ENCODE measurements at places on chromosomes 3 and 15.

DNA sequence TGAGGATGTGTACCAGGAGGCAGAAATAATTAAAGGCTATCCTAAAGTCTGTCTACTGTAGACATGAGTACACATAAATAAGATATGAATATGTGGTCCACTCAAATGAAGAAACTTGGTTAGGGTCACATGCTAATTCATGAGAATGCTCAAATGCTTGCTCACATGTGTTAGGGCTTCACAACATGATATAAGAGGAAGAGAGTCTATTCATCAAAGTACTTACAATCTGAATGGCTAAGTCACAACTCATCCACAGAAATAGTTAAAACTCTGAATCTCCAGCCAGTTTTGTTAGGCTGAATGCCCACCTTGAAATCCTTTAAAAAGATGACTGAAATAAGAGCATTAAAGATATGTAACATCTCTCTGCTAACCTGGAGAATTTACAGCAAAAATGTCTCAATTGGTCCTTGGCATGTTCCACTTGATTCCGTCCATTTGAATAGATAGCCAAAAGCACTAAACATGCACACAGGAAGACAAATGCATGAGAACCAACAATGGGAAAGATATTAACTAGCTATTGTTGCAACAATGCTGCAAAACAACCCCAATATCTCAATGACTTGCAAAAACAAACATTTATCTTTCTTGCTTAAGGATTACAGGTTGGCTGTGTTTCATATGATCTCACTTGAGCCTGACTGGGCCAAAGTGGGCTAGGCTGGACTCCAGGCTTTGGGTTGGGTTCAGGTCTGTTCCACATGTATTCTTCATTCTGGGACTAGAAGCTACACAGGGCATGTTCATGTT lies 10.6 kb upstream of the TBC1D5 start:
- no peak for DNase-seq

DNA sequence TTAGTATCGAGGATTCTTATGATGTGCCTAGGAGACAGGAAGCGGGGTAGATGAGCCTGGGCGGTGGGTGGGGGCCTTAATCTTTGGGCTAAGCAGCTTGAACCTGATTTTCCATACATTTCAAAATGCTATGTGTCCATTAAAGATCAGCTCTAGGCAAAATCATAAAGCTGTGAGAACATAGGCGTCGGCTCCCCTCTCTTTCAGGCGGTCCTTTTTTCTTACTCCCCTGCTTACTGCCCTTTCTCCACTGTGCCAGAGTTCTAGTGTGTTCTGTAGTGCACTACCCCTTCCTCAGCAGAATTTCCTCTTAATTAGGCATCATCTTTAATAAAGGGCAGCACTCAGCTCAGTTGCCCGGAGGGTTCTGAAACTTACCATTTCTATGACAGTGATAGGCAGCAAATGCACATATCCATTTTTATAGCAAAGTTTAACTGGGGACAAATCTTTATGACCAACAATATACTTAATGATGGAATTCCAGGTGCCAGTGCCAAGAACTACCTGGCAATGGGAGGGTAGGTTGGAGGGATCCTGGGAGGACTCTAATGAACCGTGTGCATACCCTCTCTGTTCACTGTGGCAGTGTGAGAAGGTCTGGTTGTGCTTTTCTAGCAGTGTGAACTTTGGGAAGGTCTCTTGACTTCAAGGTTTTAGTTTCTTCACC lies 404.5 kb upstream of the TPM1 start:
- no peak for DNase-seq

DNA sequence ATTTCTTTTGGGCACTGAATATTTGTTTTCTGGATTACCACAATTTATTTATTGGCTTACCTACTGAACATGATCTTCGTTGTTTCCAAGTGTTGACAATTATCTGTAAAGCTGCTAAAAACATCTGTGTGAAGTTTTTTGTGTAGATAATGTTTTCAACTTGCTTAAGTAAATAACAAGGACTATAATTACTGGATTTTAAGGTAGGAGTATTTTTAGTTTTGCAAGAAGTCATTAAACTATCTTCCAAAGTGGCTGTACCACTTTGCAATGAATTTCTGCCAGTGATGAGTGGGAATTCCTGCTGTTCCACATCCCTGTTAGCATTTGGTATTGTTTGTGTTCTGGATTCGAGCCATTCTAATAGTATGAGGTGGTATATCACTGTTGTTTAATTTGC lies 702.2 kb downstream of the MECOM start:
- DNase-seq: no peak

- DNase-seq: no peak
Measured at GRCh38 chr15:101479851-101480612, 9.5 kb downstream of the PCSK6 start.

DNA sequence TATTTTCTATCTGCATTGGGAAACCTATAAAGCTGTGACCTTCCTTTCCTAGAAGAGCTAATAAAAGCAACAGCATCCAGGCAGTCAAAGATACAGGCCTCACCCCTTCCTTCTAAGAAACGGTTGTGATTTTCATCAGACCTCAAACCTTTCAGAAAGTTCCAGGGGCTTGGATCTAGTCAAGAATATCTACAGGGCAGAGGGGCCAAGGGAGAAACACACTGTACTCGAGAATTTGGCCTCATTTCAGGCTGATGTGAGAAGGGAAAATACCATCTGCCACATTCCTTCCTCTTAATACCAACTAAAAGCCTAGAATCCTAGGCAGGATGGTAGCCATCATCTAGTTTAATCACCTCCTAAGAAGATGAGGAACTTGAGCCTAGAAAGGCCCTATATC lies 24.5 kb upstream of the BCL6 start:
- DNase-seq: no peak

DNA sequence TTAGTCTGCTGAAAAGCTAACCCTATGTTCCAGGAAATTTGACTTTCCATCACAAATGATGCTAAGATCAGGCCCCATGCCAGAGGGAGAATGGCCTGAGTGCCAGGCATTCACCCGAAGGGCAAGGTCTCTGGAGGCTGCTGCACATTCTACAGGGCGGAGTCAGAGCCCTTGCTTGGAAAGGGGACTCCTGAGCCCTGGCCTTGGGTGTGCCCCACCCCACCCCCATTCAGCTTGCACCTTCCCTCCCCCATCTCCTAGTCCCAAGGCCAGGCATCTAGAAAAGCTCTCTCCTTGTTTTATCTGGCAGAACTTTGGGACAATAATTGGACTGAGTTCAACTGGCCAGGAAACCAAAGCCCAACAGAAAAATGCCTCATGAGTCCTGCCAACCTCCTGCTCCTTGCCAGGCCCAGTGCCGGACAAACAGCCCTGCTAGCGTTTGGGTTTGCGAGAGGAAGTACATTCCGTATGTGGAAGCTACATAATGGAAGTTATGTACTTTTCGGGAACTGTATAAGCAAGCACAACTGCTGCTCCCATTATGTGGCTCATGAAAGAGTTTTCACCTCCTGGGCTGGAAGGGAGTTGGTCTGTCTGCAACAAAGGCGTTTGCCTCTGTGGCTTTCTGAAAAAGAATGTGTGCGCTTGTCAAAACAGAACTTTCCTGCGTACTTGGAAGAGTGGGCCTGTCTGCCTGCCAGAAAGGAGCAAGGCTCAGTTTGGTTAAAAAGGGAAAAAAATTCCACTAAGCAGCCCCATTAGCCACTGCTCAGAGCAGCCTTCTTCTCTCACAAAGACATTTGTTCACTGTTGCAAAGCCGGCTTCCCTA lies 321.5 kb upstream of the CTNNB1 start:
- DNase-seq: peak; percentile 15

DNA sequence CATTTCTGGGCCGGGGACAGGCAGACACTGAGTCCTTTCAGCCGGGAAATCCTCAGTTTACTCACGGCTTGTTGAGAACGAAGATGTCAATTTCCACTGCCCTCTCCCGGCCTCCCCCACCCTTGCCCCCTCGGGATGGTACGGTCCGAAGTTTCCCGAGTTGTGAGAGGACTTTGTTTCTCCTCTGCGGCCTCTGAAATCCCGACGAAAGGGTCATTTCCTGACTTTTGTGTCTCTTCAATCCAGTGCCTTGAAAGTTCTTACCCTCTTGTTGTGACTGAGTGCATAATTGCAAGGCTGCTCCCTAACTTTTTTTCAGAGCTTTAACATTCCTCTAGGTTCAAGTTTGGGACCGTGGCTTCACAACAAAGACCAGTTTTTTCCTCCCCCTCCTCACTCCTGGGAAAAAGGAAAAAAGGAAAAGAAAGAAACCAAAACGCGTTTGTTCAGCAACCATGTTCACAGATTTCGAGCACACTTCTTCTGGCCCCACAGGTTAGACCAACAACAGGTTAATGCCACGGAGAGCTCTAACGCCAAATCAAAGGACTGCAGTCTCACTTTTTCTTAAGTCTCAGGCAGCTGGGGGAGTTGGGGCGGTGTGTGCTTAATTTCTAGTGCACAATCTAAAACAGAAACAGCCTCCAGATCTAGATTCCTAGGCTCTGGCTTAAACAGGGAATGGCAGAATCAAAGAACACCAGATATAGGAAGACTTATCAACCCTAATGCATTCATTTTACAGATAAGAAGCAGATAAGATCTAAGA lies 138.9 kb downstream of the TMCO5A start:
- peak; percentile 29 for DNase-seq

GRCh38 chr3:50567011-50567385 lies 549 bp downstream of the C3orf18 start:
- DNase-seq: no peak

DNA sequence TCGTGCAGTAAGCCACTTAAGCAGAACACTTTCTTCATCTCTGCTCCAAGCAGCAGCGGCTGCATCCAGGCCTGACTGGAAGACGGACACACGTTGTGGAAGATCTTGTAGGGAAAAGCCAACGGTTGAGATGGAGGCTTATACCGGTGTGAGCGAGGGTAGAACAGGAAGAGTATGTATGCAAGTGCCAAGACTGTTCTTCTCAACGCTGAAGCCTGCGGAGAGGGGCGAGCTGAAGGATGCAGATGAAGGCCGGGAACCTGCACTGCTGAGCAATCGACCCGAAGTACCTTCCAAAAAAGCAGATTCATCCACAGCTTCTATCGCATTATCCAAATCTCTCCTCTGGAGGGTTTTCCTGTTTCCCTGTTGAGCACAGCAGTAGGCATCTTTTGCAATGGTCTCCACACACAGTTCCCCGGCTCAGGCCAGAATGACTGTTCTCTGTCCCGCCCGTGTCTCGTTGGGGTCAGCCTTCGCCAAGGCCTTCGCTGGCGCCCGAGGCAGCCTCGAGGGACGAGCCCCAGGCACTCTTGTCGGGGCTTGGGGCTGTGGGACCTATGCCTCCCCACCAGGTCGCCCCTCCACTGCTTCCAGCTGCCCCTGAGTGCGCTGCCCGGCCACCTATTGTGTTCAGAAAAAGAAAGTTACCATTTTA lies 22.2 kb upstream of the DYNC1LI1 start:
- DNase-seq: no peak

DNA sequence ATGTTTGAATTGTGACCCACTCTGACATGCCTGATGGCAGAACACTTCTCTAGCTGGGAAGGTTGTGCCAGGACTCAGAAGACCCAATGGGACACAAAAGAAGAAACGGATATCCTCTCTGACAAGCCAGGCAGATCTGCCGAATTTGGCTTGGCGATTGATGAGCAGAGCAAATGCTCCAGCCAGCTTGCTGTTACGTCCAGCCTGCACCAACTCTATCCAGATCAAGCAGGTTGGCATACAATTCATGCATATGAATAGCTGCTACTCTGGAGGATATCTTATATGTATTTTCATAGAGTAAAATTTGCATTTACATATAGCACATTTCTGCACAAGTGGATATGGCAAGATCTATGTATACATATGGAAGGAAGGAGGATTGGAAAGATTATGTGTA lies 102.8 kb downstream of the PEX5L start:
- DNase-seq: no peak

DNA sequence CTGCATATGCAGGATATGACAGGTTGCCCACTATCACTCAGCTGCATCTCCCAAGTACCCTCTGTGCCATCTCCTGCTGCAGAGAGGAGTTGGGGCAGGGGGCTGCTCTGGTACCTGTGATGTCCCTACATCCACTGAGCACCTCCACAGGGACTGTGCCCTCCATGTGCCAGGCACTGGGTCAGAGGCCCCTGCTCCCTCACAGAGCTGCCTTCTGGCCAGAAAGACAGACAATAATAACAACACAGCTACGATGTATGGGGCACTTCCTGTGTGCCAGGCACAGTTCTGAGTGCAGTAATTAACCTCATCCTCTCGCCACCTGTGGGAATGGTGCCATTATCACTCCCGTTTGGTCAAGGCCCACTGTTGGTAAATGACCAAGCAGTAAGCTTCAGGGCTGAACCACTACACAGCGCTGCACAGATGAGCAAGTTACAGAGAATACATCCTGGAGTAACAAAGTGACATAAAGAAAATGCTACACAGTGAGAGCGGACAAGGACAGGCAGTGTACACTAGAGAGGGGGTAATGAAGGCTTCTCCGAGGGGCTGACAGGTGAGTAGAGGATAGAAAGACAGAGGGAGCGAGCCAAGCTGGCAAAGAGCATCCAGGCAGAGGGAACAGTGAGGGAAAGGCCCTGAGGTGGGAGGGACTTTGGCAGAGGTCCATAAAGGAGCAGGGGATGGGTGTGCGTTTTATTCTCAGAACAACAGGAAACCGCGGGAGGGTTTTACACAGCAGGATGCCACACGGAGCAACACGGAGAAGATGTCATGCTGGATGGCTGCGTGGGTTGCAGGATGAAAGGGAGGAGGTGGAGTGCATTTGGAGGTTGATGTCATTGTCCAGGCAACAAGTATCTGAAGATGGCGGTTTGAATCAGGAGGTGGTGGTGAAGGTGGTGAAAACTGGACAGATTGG lies 13.6 kb downstream of the WNT7A start:
- DNase-seq: no peak

GRCh38 chr3:53022647-53023046 lies 23.2 kb downstream of the SFMBT1 start:
- DNase-seq: no peak

- no peak for DNase-seq
Measured at GRCh38 chr3:44896440-44896839, 22.0 kb downstream of the TGM4 start.

GRCh38 chr3:168539909-168540308 lies 444.2 kb upstream of the GOLIM4 start:
- DNase-seq: no peak

- no peak for DNase-seq
Measured at GRCh38 chr15:52912172-52912571, 122.0 kb upstream of the ONECUT1 start.

DNA sequence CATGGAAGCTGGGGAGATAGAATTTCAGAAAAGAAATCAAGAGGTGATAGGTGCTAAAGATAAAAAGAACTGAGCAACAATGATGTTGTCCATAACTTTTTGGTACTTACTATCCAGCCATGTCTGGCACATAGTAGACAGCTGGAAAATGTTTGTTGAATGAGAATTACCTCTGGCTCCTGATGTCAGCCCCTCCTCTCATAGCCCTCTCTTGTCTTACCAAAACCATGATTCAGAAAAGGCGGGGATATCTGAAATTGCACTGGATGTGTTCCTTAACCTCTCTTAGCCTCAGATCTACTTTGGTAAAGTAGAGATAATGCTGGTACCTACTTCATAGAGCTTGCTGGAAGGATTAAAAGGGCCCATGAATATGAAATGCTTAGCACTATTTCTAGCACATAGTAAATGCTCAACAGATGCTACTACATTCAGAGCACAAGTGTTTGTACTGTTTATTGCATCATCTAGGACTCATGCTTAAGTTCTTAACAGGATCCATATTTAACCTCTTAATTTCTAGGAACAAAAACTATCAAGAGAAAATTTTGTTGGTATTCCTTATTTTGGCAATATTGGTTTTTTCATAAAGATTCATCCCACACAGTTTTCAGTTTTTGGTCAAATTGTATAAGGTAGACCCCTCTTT lies 780.9 kb upstream of the LMCD1 start:
- no peak for DNase-seq
